GM10248 (cell line): ENCODE measurements at places on chromosomes 5 and 9.

GRCh38 chr5:159571501-159572244 lies 241.4 kb upstream of the IL12B start:
- DNase-seq: no peak

DNA sequence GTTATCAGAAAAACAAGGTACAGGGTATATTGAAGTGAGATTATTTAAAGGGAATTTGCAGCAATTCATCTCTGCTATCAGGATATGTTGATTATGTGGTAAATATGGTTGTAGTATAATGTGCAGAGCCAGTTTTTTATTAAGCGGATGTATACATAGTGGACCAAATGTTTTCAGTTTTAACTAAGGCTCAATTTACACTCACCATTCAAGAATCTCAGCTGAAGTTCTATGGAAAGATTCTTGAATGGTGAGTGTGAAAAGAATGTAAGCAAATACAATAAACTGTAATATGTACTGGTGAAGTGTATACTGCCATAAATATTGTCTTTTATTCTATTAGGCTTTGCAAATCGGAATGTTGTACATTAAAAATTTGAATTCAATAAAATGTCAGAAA lies 895.9 kb upstream of the CDH10 start:
- no peak for DNase-seq

- no peak for DNase-seq
These were observed 11.5 kb upstream of the OTULINL start for GRCh38 chr5:14569948-14570691.

DNA sequence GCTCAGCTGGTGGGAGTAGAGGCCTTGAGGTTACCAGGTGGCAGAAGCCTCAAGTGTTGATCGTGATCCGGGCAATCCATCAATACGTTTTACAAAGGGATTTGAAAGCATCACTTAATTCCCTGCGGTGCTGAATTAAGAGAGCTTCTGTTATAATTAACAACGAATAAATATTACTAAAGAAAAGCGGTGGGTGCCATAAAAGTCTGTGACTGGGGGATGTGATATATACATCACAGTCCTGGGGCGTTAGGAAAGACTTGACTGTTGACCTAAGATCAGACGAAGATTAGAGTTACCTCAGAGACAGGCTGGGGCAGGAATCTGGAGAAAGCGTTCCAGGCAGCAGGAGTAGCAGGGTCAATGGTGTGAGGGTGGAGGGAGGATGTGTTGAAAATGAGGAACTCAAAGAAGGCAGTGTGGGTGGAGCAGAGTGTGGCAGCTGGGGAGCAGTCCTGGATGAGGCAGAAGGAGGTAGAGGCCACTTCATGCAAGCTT lies 6.7 kb upstream of the C5orf63 start:
- DNase-seq: no peak

DNA sequence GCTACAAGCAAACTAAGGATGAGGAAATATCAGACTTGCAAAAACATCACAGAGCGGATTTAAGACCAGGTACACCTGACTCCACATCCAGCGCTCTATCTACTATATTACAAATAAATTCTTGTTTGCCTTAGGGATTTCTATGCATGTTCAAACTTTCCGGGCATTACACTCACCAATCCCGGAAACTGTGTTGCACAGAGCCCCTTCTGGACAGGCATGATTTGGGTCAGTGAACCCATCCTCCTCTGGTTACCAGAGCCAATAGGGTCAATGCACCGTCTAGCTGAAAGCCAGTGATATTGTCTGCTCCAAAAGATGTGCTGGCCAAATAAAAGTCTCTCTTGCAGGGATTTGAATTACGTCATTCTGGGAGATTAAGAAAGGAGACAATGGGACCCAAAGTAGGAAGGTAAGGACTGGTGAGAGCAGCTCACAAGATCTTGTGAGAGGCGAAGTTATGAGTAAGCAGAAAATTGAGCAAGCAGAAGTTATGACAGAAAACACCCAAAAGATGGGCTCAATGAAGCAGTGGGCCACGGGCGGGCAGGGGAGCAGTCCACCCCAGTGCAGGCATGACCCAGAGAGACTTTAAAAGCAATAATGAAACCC lies 155.8 kb upstream of the RAI14 start:
- DNase-seq: no peak

DNA sequence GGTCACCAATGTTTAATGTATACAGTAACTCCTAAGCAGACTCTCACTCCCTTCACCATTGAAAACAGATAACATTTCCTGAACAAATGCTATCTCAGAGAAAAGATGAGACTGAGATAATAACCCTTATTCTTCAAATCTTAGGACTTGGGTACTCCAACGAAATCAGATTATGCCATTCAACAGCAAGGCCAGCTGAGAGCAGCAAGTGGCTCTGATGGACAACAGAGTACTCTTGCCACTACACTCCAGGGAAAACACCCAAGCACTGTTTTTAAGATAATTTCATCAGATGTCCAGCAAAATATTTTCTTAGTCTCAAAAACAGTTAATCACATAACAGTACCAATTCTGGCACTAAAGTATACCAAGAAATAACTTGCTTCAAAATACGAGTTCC lies 10.1 kb downstream of the PPP2CA start:
- DNase-seq: no peak

GRCh38 chr9:123087359-123087888 lies 54.0 kb downstream of the GPR21 start:
- no peak for DNase-seq

DNA sequence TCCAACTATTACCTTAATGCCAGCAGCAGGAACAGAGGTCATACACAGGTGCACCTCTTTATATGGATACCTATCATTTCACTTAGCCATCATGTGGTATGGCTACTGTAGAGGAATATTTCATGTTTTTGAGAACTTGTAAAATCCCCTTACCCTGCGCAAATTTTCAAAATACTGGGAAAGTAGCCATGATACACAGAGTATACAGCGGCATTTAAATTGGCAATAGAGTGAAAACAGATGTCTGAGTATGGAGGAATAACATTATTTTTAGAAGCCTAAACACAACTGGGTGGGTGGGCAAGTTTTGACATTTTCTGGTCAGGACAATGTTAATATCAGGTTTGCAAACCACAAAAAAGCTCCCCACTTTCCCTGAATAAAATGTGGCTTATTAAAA lies 109.5 kb downstream of the SMIM23 start:
- no peak for DNase-seq

- no peak for DNase-seq
These were observed 845.4 kb downstream of the EFNA5 start for GRCh38 chr5:106825374-106825773.

DNA sequence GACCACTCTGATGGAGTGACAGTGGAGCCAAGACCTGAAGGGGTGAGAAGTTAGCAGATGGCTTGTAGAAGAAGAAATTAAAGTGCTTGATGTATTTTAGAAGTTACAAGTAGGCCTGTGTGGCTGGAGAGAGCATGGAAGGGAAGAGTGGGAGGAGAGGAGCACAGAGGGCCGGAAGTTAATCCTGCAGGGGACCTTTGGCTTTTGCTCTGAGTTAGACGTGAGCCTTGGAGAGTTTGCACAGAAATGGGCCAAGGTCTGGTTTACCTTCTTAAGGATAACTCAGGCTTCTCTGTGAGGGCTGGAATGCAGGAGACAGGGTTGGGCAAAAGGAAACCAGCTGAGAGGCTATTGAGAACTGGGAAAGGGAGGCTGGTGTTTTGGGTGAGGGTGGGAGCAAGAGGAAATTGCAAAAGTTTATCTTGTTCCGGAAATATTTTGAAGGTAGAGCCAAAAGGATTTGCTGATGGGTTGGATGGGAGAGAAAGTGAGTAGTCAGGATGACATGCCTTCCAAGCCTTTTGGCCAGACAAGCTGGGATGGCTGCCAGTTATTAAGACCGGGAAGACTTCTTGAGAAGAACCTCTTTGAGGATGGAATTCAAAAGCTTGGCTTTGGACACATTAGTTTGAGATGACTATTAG lies 17.5 kb upstream of the F2RL1 start:
- DNase-seq: no peak

DNA sequence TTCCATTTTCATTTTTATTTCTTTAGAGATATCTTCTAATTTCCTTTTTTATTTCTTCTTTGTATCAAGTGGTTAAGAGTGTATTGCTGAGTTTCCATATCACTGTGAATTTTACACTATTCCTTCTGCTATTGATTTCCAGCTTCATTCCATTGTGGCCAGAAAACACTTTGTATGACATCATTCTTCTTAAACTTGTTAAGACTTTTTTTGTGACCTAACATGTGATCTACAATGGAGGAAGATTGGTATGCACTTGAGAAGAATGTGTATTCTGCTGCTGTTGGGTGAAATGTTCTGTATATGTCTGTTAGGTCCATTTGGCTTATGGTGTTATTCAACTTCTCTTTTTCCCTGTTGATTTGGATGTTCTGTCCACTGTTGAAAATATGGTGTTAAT lies 274.2 kb upstream of the PUM3 start:
- no peak for DNase-seq

GRCh38 chr5:6176102-6176693 lies 202.1 kb downstream of the MED10 start:
- no peak for DNase-seq

GRCh38 chr5:5957737-5958136 lies 420.6 kb downstream of the MED10 start:
- no peak for DNase-seq

- DNase-seq: no peak
These were observed 283.4 kb upstream of the GRAMD2B start for GRCh38 chr5:126139773-126140172.

GRCh38 chr5:33964132-33964700 lies 20.3 kb downstream of the SLC45A2 start:
- no peak for DNase-seq

GRCh38 chr9:88952086-88952615 lies 39.1 kb upstream of the S1PR3 start:
- DNase-seq: no peak

DNA sequence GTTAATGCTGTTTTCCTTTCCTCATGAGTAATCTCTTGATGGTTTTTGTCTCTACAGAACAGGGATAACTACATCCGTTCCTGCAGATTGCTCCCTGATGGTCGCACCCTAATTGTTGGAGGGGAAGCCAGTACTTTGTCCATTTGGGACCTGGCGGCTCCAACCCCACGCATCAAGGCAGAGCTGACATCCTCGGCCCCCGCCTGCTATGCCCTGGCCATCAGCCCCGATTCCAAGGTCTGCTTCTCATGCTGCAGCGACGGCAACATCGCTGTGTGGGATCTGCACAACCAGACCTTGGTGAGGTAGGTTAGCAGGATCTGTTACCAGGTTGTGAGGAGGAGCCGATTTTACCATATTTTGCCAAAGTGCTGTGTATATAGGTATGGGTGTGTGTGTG lies 148.2 kb downstream of the TLE4 start:
- DNase-seq: no peak

GRCh38 chr5:141564216-141564692 lies 54.5 kb downstream of the DIAPH1 start:
- peak; percentile 68 for DNase-seq

- no peak for DNase-seq
These were observed 469.0 kb downstream of the CDH9 start for GRCh38 chr5:26569241-26569928.
